ENCODE measurements at places on chromosomes 2 and 18.

GRCh38 chr2:113077921-113078320 is 10.2 kb downstream of the IL1F10 start:
- DNase-seq = no peak

GRCh38 chr2:86826951-86827350 is 34.7 kb downstream of the CD8B start:
- no peak for DNase-seq

GRCh38 chr18:69874058-69874457 is 73.6 kb downstream of the CD226 start:
- no peak for DNase-seq

- no peak for DNase-seq
These were observed 1103.6 kb downstream of the LRP1B start for GRCh38 chr2:141027221-141027620.

- no peak for DNase-seq
These were observed 42.1 kb upstream of the ERMN start for GRCh38 chr2:157367704-157368103.

DNA sequence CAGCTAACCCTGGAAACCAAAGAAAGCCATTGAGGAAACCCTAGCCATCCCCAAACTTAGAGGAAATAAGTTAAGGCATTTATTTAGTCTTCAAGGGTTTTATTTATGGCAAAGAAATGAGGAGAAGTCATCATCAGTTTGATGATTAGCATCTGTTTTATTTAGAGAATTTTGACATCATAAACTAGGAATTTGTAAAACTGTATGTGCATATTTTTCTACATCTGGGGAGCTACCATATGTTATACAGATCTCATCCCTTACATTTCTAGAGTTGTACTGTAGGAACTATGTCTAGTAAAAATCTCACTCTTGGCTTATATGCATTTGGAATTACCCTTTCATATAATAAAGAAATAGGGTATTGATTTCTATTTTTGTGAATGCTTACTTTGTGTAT is 48.7 kb downstream of the FMNL2 start:
- DNase-seq = no peak

DNA sequence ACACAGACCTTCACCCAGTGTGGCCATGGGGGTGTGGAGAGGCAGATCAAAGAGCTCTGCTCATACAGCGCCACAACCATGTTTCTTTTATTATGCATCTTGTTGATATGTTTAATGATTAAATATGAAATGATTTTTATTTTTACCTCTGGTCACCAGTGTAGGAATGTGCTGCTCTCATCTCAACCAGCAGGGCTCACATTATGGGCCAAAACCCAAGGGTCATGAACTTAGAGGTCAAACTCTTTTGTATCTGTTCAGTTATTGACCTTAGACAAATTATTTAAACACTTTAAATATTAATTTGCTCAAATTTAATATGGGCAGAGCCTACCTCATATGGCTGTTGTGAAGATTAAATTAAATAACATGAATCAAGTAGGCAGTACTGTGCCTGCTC is 386.2 kb downstream of the ALK start:
- no peak for DNase-seq

DNA sequence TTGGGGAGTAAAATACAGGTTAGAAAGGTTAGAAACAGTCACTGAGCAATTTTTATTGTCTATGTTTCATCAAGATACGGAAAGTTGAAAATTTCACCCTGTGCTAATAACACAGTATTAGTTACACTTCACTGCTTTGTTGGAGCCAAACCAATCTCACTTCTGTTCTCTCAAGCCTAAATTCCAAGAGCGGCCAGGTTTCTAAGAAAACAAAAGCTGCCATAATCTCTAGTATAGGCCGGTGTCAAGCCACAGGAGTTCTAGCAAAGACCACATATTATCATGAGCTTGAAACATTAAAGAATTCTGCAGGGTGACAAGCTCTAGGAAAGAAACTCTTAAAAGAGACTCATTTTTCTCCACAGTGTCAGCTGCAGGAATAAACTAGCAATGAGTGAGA is 128.7 kb downstream of the TXNL1 start:
- no peak for DNase-seq

- no peak for DNase-seq
These were observed 136.6 kb downstream of the ZAP70 start for GRCh38 chr2:97849881-97850528.

DNA sequence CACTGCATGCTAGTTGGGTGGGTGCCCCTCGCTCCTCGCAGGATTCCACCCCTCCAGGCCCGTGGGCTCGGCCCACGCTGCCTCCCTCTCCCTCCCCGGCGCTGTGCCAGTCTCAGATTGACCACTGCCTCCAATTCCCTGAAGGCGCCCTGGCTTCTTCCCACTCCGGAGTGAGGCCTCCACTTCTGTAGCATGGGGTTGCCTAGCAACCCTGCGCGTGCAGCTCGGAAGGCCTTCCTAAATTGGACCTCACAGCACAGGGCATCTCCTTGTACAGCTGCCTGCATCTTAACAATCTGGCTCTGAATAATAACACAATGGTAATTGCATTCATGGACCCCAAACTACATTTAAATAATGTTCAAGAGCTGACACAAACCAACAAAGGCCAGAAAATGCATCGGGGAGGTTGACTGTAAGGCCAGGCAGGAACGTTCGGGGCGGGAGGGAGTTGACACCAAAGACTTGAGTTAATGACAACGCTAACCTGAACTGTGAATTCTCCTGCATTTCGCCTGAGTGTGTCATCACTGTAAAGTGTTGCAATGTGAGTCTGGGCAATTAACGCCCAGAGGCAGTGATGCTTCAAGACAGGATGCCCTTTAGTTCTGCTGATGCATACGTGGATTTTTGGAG is 222.9 kb downstream of the ZBTB7C start:
- DNase-seq = no peak

DNA sequence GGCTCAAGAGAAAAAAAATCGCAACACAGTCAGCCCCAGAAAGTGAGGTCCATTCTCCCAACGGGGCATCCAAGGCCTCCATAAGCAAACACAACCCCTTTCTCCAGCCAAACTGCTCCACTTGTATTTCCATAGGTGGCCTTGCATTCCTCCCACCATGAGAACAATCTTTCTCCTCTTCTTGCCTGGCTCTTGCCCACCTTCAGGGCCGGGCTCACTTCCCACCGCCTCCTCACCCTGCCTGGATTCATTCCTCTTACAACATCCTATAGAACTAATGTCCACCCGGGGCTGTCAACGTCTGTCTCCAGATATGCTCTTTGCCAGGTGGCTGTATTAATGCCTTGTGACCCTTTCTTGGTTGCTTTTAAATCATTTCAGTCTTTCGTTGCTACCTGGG is 124.5 kb downstream of the SMAD7 start:
- DNase-seq = no peak

DNA sequence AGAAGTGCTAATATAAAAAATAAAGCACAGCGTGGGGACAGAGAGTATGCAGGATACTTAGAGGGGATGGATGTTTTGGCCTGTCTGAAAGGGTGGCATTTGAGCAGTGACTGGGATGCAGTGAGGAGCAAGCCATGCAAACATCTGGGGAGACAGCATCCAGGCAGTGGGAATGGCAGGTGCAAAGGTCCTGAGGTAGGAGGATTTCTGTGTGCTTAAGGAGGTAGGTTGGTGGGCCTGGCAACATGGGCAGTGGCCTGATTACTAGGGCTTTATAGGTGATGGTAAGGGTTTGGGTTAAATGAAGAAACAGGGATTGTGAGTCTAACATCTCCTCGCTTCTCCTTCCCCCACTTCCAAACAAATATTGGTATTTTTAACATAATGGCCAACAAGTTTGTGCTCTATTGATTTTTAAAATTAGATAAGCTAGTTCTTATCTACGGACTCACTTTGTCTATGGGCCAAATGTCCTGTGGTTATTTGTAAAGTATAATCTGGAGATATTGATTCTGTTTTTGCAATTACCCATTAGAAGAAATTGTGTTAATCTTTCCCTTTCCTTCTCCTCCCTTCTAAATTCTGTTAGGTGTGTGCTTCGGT is 2.4 kb downstream of the AOX1 start:
- no peak for DNase-seq

- DNase-seq = no peak
These were observed 84.0 kb downstream of the POLR1A start for GRCh38 chr2:86021396-86022378.

- DNase-seq = no peak
These were observed 291.2 kb upstream of the HNMT start for GRCh38 chr2:137672989-137673552.

GRCh38 chr18:36718705-36719328 is 110.0 kb downstream of the TPGS2 start:
- no peak for DNase-seq

- DNase-seq = no peak
These were observed 2.2 kb downstream of the PLEKHA3 start for GRCh38 chr2:178482437-178482836.

- DNase-seq = no peak
These were observed 169.4 kb downstream of the DNAH7 start for GRCh38 chr2:195899226-195899625.

DNA sequence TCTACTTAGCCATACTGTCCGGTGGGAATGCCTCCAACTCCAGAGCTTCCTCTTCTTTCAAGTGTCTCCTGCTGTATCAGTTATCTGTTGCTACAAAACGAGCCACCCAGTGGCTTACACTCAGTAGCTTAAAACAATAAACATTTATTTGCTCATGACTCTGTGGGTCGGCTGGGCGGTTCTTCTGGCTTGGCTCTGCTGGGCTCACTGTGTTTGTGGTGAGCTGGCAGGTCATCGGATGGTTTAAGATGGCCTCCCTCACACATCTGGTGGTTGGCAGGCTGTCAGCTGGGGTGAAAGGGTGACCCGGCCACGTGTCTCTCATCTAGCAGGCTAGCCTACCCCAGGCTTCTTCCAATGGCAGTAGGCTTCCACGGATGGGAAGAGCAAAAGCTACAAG is 122.4 kb upstream of the SLC1A4 start:
- no peak for DNase-seq

DNA sequence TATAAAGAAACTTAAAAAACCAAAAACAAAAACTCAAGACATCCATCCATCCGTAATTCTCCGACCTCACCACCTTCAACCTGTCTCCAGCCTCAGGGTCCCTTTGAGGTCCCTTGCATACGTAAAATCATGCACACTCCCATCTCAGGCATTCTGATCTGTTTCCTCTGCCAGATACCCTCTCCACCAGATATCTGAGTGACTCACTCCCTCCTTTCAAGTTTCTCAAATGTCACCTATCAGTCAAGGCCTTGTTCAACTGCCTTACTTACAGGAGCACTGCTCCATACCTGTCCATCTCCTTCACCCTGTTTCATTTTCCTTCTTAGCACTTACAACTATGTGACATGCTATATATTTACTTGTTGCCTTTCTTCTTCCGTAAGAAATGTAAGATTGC is 369.3 kb downstream of the NBAS start:
- no peak for DNase-seq

GRCh38 chr2:71129114-71129901 is 721 bp downstream of the MCEE start:
- DNase-seq = no peak

DNA sequence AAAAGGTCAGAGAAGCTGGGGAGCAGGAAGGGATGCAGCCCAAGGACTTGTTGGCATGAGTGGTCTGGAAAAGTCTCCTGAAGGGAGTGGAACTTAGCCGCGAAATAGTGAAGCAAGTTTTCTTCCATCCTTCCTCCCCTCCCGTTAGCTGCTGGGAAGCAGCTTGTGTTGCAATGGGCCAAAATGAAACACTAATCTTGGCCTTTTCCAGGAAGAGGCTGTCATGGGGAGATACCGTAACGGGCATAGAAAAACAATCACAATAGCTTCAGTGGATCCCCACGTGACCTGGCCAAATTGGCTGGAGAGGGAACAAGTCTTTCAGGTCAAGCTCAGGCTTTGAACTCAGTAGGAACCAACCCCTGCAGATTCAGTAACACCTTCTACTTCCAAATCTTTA is 49.3 kb downstream of the SEMA4F start:
- DNase-seq = no peak

GRCh38 chr2:32222966-32223365 is 41.7 kb downstream of the NLRC4 start:
- no peak for DNase-seq

- DNase-seq = no peak
These were observed 120.6 kb upstream of the HDAC4 start for GRCh38 chr2:239521518-239521815.

DNA sequence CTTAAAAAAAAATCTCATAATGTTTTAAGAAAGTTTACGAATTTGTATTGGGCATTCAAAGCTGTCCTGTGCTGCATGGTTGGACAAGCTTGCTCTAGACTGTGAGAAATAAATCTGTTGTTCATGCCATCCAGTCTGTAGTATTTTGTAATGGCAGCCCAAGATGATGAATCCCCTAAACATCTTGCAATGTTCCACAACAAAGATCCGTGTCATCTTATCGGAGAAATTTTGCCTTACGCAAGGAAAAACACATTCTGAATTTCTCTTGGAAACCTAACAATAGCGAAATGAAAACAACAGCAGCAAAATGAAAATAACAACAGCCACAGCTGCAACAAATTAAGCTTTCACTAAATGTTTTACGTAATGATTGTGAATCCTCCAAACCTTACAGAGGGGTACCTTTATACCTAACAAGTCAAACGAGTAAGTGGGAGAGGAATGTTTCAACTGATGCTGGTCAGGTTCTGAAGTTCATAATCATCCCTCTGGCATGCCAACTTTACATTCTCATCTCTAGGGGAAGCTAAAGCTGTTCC is 76.1 kb upstream of the RNU4ATAC start:
- no peak for DNase-seq

GRCh38 chr18:11500153-11501122 is 109.0 kb upstream of the SLC35G4 start:
- DNase-seq = no peak

- no peak for DNase-seq
These were observed 12.6 kb upstream of the SFXN5 start for GRCh38 chr2:73083886-73084800.

DNA sequence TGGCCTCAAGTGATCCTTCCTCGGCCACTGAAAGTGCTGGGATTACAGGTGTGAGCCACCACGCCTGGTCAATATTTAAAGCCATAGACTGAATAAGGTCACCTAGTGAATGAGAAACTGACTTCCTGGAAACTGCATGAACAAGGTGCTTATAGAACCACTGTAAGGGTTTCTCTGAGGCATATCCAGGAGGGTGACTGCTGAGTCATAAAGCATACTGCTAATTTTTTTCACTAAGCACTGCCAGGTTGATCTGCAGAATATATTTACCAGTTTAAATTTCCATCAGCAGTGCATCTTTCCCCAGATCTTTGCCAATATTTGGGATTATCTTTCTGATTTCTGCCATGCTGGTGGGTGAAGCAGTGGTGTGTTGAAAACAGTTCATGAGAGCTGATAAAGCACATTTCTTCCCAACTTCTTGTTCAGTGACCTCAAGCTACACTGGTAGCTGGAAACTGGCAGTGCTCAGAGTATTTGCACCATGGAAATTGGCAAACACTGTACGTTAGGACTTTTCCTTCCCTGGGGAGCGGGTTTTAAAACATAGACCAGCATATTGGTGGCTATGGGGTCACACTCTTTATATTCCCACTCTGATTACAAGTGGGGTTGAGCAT is 4.2 kb upstream of the CLIP4 start:
- DNase-seq = no peak

Measured in activated CD4-positive, alpha-beta T cell treated with anti-CD3 and anti-CD28 coated beads, Interleukin-2, amount 50 U/mL, for 1 hour (primary cell).